ENCODE measurements at places on chromosomes 3 and 15.

- DNase-seq = peak; percentile 28
Observed at GRCh38 chr3:64484289-64484992, 203.4 kb downstream of the ADAMTS9 start.

DNA sequence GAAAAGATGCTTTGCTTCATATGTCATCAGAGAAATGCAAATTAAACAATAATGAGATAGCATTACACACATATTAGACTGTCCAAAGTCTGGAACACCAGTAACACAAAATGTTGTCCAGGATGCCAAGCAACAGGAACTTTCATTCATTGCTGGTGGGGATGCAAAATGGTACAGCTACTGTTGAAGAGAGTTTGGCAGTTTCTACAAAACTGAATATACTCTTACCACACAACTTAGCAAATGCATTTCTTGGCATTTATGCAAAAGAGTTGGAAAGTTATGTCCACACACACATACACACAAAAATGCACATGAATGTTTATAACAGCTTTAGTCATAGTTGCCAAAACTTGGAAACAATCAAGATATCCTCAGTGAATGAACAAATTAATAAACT is 195.2 kb upstream of the MME start:
- DNase-seq = no peak

DNA sequence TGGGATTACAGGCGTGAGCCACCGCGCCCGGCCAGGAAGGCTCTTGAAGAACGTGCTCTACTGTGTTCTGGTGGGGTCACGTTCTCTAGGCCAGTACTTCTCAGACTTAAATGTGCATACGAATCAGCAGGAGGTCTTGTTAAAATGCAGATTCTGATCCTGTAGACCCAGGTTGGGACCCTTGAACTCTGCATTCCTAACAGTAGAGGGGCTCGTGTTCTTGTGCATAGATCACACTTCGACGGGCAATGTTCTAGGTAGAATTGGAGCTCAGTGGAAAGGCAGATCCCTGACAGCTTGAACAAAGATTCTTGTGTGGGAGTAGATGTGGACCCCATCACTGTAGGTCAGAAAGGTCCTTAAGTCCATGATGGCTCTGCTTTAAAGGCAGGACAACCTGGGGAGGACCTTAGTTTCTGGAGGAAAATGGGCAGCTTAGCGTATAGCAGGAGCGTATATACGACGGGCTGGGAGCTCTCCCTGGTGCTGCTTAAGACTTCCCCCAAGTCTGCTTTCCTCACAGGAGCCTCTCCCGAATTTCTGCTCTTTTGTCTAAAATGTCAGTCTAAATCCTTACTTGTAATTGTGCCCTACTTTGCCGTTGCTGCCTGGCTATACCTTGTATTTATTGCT is 16.9 kb upstream of the FAM81A start:
- no peak for DNase-seq

DNA sequence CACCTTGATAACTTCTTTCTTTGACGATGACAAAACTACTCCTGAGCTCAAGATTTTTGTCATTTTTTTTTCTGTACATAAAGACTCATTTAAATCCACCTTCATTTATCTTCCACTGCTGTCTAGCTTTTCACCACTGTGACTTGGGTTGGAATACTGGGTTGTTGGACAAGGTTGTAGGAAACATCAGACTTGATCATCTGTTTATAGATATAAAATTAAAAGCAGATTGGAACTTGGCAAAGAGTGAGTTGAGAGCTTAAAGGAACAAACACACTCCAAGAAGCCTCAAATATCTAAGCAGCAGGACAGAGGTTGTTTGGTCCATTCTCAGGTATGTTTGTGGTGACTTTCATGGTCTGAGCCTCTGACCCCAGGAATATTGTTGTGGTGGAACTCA is 141.7 kb upstream of the NDN start:
- no peak for DNase-seq

GRCh38 chr15:90099072-90099867 is 3.0 kb downstream of the IDH2 start:
- no peak for DNase-seq

- DNase-seq = no peak
Observed at GRCh38 chr3:44003801-44004200, 237.9 kb upstream of the TOPAZ1 start.

- DNase-seq = no peak
Observed at GRCh38 chr15:99961011-99961441, 227.8 kb upstream of the LYSMD4 start.

DNA sequence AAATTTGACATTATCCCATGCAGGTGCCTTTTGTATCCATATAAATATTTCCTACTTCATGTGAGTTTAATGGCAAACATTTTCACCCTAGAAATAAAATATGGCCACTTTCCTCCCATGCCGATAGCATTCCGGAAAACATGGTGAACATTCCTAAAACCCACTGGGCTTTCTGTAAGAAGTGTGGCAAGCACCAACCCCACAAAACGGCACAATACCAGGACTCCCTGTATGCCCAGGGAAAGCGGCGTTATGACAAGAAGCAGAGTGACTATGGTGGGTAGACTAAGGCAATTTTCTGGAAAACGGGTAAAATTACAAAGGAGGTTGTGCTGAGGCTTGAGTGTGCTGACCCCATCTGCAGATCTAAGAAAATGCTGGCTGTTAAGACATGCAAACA is 7.6 kb downstream of the ANXA2 start:
- no peak for DNase-seq

DNA sequence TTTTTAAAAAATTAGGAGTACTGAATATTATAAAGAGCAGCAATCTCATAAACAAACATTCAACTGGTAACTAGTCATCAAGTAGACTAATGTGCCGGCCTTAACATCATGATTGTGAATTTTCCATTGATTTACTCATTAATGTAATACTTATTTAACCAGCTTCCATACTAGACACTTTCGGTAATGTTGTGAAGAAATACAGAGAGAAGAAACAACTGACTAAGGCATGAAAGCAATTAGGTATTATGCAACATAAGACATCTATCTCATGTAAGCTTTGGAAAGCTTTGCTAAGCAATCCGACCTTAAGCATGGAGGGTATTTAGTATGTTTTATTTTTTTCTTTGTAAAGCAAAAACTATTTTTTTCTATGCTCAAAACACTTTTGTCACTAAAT is 108.0 kb downstream of the IL1RAP start:
- DNase-seq = no peak

DNA sequence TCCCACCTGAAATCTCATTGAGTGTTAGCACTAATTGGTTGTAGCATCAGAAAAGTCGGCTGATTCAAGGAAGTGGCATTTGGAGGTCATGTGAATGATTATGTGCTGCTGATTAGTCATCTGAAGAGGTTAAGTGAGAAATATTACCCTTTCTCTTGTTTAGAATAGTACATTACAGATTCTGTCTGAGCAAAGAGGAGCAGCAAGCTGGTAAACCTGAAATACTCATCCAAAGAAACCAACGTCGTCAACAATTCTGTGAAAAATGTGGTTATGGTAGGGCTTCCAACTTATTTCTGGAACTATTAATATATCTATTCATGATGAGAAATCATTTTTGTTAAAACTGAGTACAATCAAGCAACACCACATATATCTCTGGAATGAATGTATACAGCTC is 1024.9 kb downstream of the TUSC7 start:
- DNase-seq = no peak

GRCh38 chr3:8400911-8401310 is 100.7 kb upstream of the LMCD1 start:
- DNase-seq = no peak

DNA sequence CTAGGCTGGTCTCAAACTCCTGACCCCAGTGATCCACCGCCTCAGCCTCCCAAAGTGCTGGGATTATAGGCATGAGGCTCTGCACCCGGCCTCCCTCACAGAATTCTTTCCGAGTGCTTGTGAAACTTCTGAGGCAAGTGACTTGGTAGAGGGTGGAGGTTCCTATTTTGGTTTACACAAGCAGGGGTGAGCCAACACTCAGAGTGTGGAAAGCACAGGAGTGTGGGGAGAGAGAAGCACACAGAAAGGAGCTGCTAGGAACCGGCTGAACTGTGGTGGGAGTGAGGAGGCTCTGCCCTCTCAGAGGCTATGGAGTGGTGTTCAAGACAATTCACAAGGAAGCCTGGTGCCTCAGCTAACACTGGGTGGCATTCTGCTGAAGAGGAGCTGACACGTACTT is 7.7 kb downstream of the CAPN3 start:
- DNase-seq = no peak

GRCh38 chr3:41794748-41795589 is 166.9 kb downstream of the ULK4 start:
- DNase-seq = no peak

DNA sequence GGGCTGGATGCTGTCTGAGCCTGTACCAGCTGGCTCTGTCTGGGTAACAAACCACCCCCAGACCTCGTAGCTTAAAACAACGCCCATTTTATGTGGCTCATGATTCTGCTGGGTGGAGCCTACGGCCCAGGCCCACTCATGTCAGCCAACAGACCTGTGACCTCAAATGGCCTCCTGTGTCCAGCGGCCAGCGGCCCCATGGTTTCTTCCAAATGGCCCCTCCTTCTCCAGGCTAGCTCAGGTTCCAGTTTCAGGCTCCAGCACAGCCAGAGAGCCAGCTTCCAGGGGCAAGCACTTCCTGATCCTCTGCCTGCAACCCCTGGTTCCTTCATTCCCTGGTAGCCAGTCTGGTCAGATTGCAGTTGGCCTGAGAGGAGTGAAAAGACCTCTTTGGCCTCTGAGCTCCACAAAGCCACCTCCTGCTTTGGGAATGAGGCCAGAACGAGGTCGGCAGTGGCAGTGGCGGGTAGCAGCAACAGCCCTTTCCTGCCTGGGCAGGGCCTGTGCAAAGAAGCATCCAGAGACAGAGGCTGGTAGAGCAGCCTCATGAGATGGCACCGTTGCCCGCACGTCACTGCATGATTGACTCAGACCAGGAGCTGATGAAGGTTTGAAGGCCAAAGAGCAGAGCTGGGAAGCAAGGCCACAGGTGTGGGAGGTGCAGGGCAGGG is 21.0 kb upstream of the PLXNA1 start:
- no peak for DNase-seq

DNA sequence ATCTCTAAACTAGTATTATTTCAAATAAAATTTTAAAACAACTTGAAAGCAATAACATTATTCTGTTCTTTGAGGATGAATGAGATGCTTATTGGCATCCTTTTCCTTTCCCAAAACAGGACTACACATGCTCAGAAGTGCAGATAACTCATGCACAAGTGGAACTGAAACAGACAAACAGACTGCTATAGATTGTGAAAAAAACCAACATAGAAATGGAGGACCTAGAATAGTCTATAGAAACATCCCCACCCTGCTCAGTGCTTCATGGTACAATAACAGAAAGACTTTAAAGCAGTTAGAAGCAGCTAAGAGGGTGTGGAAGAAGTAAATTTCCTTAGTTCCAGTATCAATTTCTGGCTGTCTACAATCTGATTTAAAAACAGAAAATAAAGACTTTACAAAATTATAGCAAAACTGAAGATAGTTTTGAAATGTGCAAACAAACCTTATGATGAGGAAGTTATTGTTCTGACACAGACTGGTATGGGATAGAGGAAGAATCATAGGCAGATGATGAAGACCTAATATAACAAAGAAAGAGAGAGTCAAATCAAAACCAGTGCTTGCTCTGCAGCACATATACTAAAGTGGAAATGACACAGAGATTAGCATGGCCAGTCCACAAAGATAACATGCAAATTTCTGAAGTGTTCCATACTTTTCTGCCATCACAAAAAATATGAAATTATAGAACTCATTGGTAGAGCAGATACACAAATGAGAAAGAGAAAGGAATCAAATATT is 1025.4 kb downstream of the SQOR start:
- DNase-seq = no peak

DNA sequence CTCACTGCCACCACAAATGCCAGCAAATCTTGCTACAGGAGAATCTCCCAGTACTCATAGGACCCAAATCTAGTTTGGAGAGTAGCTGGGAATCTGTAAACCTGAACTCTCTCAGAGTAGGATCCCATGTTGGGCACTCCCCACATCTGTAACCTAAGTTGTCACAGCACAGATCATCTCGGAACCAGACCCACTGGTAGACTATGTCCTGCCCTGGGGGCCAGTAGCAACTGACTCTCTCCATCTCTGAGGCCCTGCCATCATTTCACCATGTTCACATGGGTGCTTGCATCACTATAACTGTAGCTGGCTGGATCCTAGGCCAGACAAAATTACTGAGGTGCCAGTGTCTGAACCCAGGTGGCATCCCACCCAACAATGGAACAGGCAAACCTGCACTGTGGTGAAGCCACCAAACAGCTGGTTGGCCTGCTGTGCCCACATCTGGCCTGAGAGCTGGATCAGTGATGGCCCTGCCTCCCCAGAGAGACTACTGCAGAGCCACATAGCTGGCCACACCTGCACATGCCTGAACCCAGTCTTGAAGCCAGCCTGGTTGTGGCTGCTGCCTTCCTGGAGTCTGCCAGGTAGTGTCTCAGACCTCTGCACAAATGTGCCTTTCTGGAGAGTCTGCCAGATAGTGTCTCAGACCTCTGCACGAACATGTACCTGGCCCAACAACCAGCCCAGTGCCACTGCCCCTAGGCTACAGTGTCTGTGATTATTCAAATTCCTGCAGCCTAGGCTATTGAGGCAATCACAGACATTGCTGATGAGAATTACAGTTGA is 82.0 kb downstream of the ISL2 start:
- DNase-seq = no peak

Measured in GOT3 (cell line).